NCI-H774 (cell line): ENCODE measurements at places on chromosomes 6 and 20.
A peak's percentile ranks its signal among the peaks of the same experiment; 100 is the strongest.

GRCh38 chr6:109009236-109009961 is 85.2 kb downstream of the SESN1 start:
- DNase-seq, result peak; percentile 97

GRCh38 chr20:14761903-14762302 is 424.5 kb upstream of the FLRT3 start:
- no peak for DNase-seq

DNA sequence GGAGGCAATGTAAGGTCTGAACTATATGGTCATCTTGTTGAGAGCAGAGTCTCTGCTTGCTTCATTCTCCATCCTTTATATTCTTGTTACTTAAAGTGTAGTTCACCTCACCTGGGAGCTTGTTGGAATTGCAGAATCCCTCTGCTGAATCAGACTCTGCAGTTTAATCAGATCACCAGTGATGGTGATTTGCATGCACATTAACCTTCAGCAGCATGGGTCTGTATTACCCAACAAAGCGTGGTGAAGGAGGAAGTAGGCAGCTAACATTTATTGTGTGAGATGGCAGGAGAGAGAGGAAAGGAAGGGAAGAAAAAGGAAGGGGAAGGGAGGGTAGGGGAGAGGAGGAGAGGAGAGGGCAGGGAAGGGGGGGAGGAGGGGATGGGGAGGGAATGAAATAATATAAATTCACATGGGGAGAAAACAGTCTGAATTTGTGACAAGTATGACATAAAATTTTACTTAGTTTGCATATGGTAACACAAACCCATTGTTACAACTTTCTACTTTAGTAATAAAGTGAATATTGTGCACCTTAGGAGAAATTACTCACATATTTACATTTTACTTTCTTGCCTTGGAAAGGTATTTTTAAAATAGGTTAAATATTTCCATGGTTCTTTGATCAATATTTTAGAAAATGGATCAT is 740.7 kb downstream of the DHX35 start:
- DNase-seq, result no peak

- DNase-seq, result peak; percentile 90
These were observed 40.1 kb downstream of the TRAF3IP2 start for GRCh38 chr6:111565326-111566221.

DNA sequence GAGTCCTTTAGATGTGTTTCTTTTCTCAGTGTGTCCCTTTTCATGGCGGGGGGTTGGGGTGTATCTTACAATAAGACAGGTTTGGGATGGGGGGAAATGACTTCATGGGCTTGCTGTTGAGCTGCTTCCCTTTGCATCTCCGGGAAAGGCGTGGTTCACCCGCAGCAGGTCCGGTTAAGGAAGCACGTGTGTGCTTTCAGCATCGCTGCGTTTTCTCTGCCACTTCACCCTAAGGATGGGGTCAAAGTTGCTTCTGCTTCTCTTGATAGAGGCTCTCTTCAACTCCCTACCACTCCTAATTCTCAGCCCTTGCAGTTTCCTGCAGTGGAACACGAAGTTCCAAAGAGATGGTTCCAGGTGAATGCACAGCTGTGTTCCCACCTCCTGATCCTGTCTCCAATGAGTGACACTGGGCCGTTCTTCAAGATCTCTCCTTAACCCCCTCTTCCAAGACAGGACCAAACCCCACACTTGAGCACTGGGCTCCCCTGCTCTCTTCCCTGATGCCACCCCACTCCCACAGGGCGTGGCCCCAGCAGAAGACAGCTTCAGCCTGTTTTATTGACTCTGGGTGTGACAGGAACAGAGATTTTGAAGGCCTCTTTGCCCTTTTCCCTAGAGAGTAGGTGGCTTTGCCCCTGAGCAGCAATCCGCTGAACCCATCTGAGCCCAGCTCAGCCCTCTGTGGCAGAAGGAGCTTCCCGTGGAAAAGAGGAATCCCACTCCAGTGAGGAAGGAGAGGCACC is 85.2 kb downstream of the PLEKHG1 start:
- no peak for DNase-seq

DNA sequence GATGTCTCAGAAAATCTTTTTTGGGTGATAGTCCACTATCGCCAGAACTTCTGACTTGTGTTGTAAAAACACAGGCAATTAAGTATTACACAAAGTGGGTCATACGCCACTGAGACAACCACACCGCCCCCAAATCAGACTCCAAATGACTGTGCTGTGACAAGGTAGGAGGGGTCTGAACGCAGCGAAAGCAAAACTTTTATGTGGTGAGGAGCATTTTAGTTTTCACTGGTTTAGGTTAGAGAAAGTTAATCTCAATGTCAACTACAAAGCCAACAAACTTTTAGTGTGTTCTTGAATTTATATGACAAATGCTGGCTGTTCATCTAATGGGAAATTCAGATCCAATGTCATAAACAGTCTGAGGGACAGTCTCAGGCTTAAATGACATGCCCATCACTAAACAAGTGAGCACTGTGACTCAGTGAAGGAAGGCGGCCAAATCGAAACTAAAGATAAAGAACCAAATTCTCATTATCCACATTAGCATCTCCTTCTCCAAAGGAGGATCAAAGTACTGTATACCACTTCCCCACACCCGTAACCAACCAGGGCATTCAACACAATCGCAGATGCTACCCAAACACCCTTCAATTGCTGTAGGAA is 186.7 kb downstream of the GJA10 start:
- no peak for DNase-seq
